ENCODE measurements at places on chromosomes 3 and 15.

GRCh38 chr3:171748064-171748924 is 62.0 kb downstream of the PLD1 start:
- DNase-seq: no peak

DNA sequence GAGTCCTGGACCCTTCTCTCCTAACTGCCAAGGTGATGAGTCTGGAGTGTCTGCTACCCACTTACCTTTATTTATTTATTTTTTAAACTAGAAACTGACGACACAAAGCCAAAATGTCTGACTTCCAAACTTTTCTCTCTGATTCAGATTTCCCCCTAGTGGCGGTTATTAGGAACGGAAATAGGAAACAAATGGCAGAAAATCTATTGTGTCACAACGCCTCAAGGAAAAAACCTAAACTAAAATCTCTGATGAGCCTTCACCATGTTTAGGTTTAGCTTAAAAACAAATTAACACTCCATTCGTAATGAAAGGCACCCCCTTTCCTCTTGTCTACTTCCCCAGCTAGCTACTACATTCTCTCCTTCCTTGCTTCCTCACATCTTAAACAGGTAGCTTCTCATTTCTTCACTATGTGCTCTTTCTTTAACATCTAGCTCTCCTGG is 94.0 kb upstream of the MEX3B start:
- DNase-seq: no peak

DNA sequence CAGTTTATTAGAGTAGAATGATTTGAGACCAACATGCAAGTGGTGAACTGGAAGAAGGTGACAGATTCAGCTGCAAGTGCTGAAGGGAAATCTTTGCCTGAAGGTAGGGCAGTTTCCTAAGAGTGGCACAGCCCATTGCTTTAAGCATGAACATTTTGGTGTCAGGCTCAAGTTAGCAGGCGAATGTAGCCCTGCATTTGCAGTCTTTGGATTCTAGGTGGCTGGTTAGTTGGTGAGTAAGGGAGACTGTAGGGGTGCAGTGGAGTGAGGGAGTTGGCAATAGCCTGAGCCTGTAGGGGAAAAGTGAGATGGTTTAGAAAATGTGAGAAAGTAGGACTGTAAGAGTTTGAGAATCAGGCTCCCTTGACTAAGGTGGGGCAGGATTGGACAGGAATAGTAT is 29.7 kb downstream of the UBE2E2 start:
- no peak for DNase-seq

- no peak for DNase-seq
Observed at GRCh38 chr3:142724682-142725356, 985 bp downstream of the TRPC1 start.

DNA sequence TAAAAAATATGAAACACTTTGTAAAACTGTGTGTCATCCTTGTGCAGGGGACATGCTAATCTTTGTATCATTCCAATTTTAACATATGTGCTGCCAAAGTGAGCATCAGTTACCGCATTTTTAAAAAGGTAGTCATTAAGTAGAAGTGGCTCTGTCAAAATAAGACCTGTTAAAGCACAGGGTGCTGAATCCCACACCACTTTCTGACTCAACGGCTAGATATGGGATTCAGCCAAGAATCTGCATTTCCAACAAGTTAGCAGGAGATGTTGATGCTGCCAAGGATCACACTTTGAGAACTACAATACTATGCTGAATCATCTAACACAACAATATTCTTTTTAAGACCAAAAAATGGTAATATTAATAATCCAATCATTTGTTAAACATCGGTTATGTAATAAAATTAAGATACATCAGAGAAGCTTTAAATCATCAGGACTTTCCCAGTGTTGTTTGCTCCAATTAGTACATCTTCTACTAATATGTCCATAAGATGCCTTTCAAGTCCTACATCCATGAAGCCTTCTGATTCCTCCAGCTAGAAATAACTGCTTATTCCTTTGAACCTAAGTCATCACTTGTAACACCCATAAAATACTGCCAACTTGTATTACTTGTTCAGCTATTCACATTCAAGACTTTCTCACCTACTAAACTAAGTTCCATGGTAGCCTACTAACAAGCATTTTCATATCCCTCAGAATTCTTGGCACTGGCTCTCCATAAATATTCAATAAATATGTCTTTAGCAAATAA is 71.1 kb downstream of the TBL1XR1 start:
- DNase-seq: no peak

DNA sequence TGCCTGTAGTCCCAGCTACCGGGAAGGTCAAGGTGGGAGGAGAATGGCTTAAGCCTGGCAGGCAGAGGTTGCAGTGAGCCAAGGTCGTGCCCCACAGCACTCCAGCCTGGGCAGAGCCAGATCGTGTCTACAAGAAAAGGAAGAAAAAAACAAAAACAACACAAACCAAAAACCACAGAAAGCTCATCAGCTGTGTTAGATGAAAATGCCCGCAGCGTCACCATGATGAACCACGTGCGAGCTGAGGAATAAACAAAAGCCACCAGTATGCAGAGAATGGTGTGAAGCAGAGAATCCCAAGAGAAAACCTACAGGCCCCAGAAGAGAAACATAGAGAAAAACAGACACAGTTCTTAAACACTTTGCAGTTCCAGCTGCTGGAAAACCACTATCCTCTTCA is 19.7 kb upstream of the TM4SF19 start:
- no peak for DNase-seq

GRCh38 chr15:42001236-42001635 is 19.6 kb downstream of the PLA2G4E start:
- DNase-seq: no peak

DNA sequence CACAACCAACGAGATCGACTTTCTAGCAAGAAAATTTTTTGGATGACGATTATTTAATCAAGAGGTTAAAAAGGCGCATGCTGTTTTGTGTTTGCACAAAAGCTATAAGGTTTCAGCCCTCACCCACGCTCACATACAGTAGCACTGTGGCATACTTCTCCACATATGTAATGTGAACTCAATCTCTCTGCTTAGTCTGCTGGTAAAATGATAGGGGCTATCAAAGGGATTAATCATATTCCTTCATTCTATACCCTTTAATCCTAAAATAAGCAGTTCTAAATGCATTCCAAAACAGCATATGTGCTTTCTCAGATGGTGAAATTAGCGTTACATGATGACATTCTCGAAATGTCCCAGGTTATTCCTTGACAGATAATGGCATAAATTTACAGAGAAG is 196.9 kb upstream of the PRICKLE2 start:
- DNase-seq: no peak

Measured in cortex of kidney (tissue), 1 donor.